GM23338 (cell line): ENCODE measurements at places on chromosomes 4 and X.

DNA sequence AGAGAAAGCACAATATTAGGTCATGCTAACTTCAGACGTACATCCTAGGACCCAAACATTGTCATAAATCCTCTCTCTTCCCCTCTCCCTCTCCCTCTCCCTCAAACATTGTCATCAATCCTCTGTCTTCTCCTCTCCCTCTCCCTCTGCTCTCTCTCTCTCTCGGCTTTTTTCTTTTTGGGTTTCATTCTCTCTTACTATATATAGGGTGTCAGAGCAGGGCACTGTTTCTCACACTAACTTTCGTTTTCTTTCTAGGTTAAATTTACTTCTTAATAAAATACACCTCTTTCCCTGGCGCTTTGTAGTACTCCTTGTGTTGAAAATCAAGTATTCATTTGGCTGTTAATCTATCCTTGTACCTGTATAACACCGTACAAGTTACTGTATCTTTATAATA lies 37.0 kb upstream of the HERC5 start:
- no peaks in the 10 kb centered on the region for H3K27me3 ChIP-seq
- no peak overlapping the region for H3K4me3 ChIP-seq
- H3K36me3 ChIP-seq, result no peaks in the 10 kb centered on the region
- no peaks in the 10 kb centered on the region for H3K4me1 ChIP-seq

DNA sequence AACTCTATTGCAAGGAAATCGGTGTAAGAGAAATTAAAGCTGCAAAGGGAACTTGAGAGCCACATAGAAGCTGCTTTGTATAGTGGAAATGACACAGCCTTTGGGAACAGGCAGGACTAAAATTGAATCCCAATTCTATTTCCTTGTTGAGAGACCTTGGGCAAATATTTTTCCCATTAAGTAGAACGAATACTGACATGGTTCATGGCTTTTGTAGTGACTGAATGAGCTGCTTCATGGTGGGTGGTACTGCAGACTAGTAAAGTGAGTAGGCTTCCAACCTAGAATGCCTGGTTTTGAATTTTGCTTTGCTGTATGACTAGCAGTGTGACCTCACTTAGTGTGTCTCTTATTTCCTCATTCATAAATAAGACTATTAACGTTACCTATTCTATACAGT lies 182.2 kb upstream of the KCNIP4 start:
- no peak overlapping the region for H3K27ac ChIP-seq
- no peaks in the 10 kb centered on the region for H3K4me1 ChIP-seq
- no peak for DNase-seq
- no peaks in the 10 kb centered on the region for H3K36me3 ChIP-seq
- H3K27me3 ChIP-seq, result no peaks in the 10 kb centered on the region

- peak overlapping the region; percentile 70 for H3K4me3 ChIP-seq
- H3K27me3 ChIP-seq, result peaks cover 17% of the 10 kb centered on the region
- H3K4me1 ChIP-seq, result peaks cover 16% of the 10 kb centered on the region
- H3K36me3 ChIP-seq, result no peaks in the 10 kb centered on the region
These were observed 1.0 kb downstream of the IDUA start for GRCh38 chr4:987624-988513.

DNA sequence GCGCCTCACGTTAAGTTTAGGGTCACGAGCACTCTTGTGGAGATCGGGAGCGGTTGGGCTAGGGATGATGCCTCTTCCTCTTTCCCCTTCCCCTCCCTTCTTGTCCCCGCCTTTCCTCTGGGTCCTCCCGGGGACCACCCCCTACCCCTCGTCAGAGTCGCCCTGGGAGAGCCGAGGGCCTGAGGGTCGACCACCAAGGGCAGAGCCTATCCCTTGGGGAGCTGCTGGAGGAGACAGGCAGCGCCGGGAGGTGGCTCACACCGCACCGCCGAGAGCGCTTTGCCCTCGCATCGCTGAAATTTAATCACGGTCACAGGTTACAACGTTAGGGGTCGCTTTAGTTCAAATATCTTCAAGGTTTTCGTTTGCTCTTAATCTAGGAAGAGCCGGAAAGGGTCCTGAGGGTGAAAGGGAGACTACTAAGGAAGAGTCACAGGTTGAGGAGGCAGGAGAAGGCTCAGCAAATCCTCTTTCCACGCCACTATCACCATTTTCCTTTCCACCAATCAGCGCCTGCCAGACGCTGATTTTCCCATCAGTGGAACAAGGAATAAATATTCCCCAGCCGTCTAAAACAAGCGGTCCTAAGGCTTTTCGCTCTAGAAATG lies 528 bp upstream of the SNCA start:
- DNase-seq, result no peak
- peak overlapping the region; percentile 63 for H3K4me3 ChIP-seq
- H3K27ac ChIP-seq, result peak overlapping the region; percentile 73; the same call in 1 of the 2 replicates
- H3K4me1 ChIP-seq, result peaks cover 17% of the 10 kb centered on the region

- no peak for DNase-seq
- 0 out of 2 replicates have a peak, but pooled peaks cover 3% of the 10 kb centered on the region for H3K4me1 ChIP-seq
- H3K27me3 ChIP-seq, result no peaks in the 10 kb centered on the region
- H3K27ac ChIP-seq, result no peak overlapping the region
- no peaks in the 10 kb centered on the region for H3K36me3 ChIP-seq
These were observed 70.6 kb downstream of the RNF150 start for GRCh38 chr4:141062651-141063050.

DNA sequence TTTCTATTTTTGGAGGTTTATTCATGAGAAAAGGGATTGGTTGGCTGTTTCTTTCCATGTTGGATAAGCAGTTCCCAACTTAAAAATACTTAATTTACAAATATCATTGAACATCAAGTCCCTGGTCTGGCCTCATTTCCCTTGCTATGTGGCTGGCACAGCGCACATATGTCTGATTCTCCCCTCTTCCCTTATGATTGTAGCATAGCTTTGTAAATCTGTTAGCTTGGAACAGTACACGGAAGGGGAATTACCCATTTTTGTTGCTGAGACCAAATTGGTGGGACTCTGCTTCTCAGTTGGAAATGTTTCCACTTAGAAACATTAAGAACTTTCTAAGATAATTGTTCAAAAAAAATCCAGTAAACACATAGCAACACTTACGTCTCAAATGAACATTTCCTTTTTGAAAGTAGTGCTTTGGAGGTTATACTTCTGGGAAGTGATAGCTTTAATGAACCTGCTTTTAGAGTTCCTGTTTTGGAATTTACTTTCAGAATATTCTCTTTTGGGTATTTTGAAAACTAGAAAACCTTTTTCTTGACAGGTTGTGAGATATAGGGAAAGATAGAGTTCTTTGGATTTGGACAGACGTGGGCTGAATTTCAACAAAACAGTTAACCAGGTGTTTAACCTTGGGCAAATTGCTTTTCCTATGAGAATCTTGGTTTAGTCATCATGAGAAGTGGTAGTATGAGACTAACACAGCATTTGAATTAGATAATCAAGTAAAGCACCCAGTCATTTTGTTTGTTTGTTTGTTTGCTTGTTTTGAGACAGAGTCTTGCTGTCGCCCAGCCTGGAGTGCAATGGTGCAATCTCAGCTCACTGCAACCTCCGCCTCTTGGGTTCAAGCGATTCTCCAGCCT lies 47.3 kb downstream of the STIM2 start:
- no peaks in the 10 kb centered on the region for H3K36me3 ChIP-seq
- H3K27me3 ChIP-seq, result no peaks in the 10 kb centered on the region
- no peak overlapping the region for H3K27ac ChIP-seq
- H3K4me1 ChIP-seq, result peaks cover 41% of the 10 kb centered on the region
- H3K4me3 ChIP-seq, result no peak overlapping the region

DNA sequence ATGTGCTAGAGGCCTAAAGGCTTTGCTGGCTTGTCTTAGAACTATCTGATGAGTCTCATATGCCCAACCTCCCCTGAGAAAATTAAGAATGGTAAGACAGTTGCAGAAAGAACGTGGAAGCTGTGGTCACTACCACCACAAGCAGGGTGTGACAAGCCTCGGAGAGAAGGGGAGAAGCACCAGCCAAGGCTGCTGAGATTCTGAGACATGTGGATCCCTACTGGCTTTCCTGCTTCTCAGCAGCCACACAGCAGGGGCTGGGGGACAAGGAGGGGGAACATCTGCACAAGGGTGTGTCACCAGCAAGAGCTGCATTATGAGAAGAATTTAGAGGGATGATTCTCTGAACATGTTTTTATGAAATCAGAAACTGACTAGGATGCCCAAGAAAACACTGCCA lies 19.4 kb downstream of the TAPT1 start:
- peaks cover 6% of the 10 kb centered on the region for H3K4me1 ChIP-seq
- H3K4me3 ChIP-seq, result no peak overlapping the region
- no peak overlapping the region for H3K27ac ChIP-seq
- H3K36me3 ChIP-seq, result no peaks in the 10 kb centered on the region
- H3K27me3 ChIP-seq, result no peaks in the 10 kb centered on the region
- DNase-seq, result no peak

GRCh38 chrX:48905090-48905790 lies 6.2 kb downstream of the SLC35A2 start:
- no peak for DNase-seq
- no peaks in the 10 kb centered on the region for H3K4me1 ChIP-seq
- H3K36me3 ChIP-seq, result no peaks in the 10 kb centered on the region
- H3K27me3 ChIP-seq, result no peaks in the 10 kb centered on the region

GRCh38 chrX:23554304-23554703 lies 113.0 kb upstream of the PRDX4 start:
- no peak overlapping the region for H3K4me3 ChIP-seq
- no peaks in the 10 kb centered on the region for H3K36me3 ChIP-seq
- DNase-seq, result peak; percentile 55
- H3K27me3 ChIP-seq, result no peaks in the 10 kb centered on the region

DNA sequence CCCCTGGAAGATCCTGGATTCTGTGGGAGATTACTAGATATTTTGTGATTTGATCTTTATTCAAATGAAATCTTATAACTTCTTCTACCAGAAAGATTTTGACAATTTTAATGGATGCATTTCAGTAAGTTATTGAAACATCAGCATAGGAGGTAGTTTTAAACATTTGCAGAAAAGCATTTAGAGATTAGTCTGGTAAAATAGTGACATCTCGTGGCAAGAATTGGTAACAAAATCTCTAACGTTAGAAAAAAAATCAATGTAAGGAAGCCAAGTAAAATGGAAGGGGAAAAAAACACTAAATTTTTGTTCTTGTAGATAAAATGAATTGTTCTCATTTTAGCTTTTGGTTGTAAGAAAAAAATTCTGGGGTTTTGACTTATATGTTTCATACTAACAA lies 73.3 kb downstream of the TASL start:
- H3K27me3 ChIP-seq, result no peaks in the 10 kb centered on the region
- H3K27ac ChIP-seq, result no peak overlapping the region
- peak; percentile 24 for DNase-seq
- no peak overlapping the region for H3K4me3 ChIP-seq

GRCh38 chr4:17352357-17352756 lies 159.5 kb downstream of the QDPR start:
- DNase-seq, result no peak
- H3K36me3 ChIP-seq, result no peaks in the 10 kb centered on the region
- H3K4me3 ChIP-seq, result no peak overlapping the region
- no peaks in the 10 kb centered on the region for H3K27me3 ChIP-seq
- no peak overlapping the region for H3K27ac ChIP-seq
- no peaks in the 10 kb centered on the region for H3K4me1 ChIP-seq

GRCh38 chrX:118740276-118740889 lies 13.0 kb downstream of the IL13RA1 start:
- DNase-seq, result no peak
- peaks cover 8% of the 10 kb centered on the region; the same call in 1 of the 2 replicates for H3K4me1 ChIP-seq
- no peaks in the 10 kb centered on the region for H3K36me3 ChIP-seq
- H3K27ac ChIP-seq, result no peak overlapping the region

- H3K4me1 ChIP-seq, result peaks cover 12% of the 10 kb centered on the region
- DNase-seq, result no peak
- no peaks in the 10 kb centered on the region for H3K36me3 ChIP-seq
- H3K27me3 ChIP-seq, result no peaks in the 10 kb centered on the region
- H3K27ac ChIP-seq, result no peak overlapping the region
These were observed 792.9 kb upstream of the HTR2C start for GRCh38 chrX:113790987-113791386.

GRCh38 chr4:119730671-119730950 lies 102.0 kb upstream of the PDE5A start:
- no peak overlapping the region for H3K27ac ChIP-seq
- no peaks in the 10 kb centered on the region for H3K27me3 ChIP-seq
- no peaks in the 10 kb centered on the region for H3K36me3 ChIP-seq

- H3K27me3 ChIP-seq, result no peaks in the 10 kb centered on the region
- H3K4me1 ChIP-seq, result no peaks in the 10 kb centered on the region
- no peak overlapping the region for H3K27ac ChIP-seq
- no peaks in the 10 kb centered on the region for H3K36me3 ChIP-seq
These were observed 41.8 kb downstream of the ACSL4 start for GRCh38 chrX:109691277-109691676.

GRCh38 chr4:74073358-74073757 lies 25.6 kb downstream of the CXCL2 start:
- no peaks in the 10 kb centered on the region for H3K27me3 ChIP-seq
- peaks cover 21% of the 10 kb centered on the region for H3K36me3 ChIP-seq
- no peak overlapping the region for H3K27ac ChIP-seq
- no peak for DNase-seq
- no peaks in the 10 kb centered on the region for H3K4me1 ChIP-seq
- H3K4me3 ChIP-seq, result no peak overlapping the region

GRCh38 chr4:127730142-127730913 lies at the start of gene SLC25A31:
TSS of gene SLC25A31 (plus strand) at chr4:127730400. CDS start at chr4:127730546, 146 bp downstream.
- peak; percentile 25 for DNase-seq
- H3K4me1 ChIP-seq, result no peaks in the 10 kb centered on the region
- no peak within 1 kb of the TSS for H3K27ac ChIP-seq
- H3K4me3 ChIP-seq, result no peak within 1 kb of the TSS
- no peaks in the 10 kb centered on the region for H3K27me3 ChIP-seq

DNA sequence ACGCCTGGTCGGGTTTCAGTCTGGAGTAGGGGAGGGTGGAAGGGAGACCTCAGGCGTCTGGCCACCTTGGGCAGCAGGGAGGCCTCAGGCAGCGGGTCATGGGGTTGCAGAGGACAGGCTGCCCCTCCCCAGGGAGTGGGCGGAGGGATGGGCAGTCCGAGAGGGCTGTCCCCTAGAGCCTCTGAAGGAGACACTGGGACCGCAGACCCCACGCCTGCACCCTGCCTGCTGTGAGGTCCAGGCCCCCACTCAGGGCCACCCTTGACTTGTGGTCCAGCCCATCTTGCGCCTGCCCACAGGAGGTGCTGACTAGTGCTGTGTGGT lies 16.5 kb downstream of the FGFRL1 start:
- DNase-seq, result no peak
- no peak overlapping the region for H3K4me3 ChIP-seq
- no peak overlapping the region for H3K27ac ChIP-seq
- no peaks in the 10 kb centered on the region for H3K4me1 ChIP-seq
- no peaks in the 10 kb centered on the region for H3K27me3 ChIP-seq

- no peaks in the 10 kb centered on the region for H3K4me1 ChIP-seq
- H3K27ac ChIP-seq, result no peak overlapping the region
- DNase-seq, result no peak
- H3K36me3 ChIP-seq, result no peaks in the 10 kb centered on the region
- H3K4me3 ChIP-seq, result no peak overlapping the region
These were observed 381.4 kb downstream of the BCOR start for GRCh38 chrX:39716401-39716800.

- peaks cover 99% of the 10 kb centered on the region for H3K27me3 ChIP-seq
- peak overlapping the region; percentile 83 for H3K4me3 ChIP-seq
- H3K4me1 ChIP-seq, result peaks cover 77% of the 10 kb centered on the region
- H3K27ac ChIP-seq, result no peak overlapping the region
These were observed 9.0 kb upstream of the PITX2 start for GRCh38 chr4:110631584-110632505.

DNA sequence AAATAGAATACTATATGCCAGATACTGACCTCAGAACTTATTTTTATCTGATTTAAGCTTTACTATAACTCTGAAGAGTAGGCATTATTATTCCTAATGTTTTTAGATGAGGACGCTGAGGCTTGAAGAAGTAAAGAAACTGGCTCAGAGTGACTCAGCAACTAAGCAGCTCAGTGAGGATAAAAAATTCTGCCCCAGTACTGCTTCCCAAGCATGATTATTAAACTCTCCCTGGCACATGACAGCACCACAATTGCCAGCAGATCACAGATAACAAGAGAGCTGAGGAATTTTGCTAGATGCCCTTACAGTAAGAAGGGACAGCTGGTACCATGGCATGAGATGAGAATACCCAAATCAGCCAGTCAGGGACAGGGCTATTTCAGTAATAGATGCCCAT lies 219.4 kb downstream of the NKX6-1 start:
- H3K27ac ChIP-seq, result no peak overlapping the region
- no peaks in the 10 kb centered on the region for H3K36me3 ChIP-seq
- no peak for DNase-seq
- no peaks in the 10 kb centered on the region for H3K4me1 ChIP-seq
